Right ventricle myocardium superior (tissue), 1 donor: ENCODE measurements at places on chromosomes 1 and 21. TPM values are rescaled to one million over a fixed set of nuclear protein-coding genes. Genes with fewer than 3 reads are reported as not detected.

Gene CFHR4
- not detected for total RNA-seq

Gene RGS5
- 270 TPM for total RNA-seq

Gene TSPAN2
- total RNA-seq, result 12.2 TPM

Gene NLRP3
- 0.56 TPM for total RNA-seq

- DNase-seq, result no peak
Measured at GRCh38 chr1:19670787-19671186, 6.1 kb downstream of the HTR6 start.

DNA sequence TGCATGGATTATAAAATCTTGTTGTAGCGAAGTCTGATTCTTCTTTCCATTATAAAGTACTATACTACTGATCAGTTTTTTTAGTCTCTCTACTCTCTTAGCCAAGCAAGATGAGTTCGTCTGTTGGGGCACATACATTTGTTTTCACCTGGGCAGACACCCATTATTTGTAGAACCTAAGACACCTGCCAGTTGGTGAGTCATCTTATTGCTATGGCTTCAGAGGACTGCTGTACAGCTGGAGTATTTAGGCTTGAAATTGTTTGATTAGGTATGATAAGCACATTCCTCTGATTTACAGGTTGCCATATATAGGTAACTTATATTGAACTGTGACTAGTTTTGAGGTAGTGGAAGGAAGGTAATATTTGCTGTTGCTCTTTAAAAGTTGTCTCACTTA lies 17.2 kb downstream of the RBM15 start:
- DNase-seq, result no peak

DNA sequence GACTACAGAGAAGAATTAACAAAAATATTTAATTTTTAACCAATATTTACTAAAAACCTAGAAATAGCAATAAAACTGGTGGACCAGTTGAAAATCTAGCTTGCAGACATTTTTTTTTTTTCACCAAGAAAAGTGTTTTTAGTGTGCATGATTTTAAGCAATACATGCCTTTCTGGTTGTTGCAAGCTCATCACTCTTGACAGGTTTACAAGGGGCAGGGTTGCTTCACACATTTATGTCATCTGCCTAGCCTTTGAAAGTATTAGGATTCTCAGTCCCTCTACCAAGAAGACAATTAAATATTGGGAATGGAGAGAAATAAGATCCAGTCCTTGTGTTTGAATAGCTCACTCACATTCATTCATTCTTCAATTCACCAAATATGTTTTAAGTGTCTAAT lies 53.8 kb upstream of the LYPLAL1 start:
- no peak for DNase-seq

GRCh38 chr1:225508538-225509375 lies 80.9 kb upstream of the LBR start:
- no peak for DNase-seq

- no peak for DNase-seq
Measured at GRCh38 chr1:50109647-50110075, 941 bp downstream of the ELAVL4 start.

- no peak for DNase-seq
Measured at GRCh38 chr21:41831866-41832595, 47.1 kb downstream of the PRDM15 start.

- no peak for DNase-seq
Measured at GRCh38 chr1:31931593-31932225, 6.5 kb downstream of the PTP4A2 start.

DNA sequence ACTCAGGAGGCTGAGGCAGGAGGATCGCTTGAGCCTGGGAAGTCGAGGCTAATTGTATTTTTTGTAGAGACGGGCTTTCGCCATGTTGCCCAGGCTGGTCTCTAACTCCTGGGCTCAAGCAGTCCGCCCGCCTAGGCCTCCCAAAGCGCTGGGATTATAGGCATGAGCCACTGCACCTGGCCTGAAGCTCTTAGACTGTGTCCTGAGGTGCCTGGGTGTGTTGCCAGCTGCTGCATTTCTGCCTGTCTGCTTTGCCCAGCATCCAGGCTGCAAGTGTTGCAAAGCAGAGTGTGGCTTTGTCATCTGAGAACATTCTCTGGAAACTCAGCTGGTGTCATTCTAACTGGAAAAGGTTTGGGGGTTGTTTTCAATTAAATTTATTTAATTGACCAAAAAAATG lies 105.0 kb downstream of the HUNK start:
- DNase-seq, result no peak

- DNase-seq, result no peak
Measured at GRCh38 chr1:160401487-160401805, 1.1 kb downstream of the VANGL2 start.

GRCh38 chr1:204079608-204079999 lies 6.7 kb downstream of the SOX13 start:
- no peak for DNase-seq

DNA sequence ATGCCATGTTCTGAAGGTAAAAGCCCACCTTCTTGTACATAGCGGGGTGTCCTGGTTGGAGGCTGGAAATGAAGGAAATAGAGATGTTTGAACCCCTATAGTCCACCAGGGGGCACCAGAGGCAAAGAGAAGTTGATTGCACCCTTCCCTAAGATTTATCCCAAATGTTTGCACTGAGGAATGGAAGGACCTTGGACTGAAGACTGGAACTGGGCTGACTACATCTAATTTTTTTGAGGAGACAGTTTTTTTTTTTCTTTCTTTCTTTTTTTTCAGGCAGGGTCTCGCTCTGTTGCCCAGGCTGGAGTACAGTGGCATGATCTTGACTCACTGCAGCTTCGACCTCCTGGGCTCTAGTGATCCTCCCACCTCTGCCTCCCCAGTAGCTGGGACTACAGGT lies 55.3 kb upstream of the EIF4G3 start:
- no peak for DNase-seq

GRCh38 chr1:225511828-225512381 lies 84.1 kb upstream of the LBR start:
- no peak for DNase-seq

- peak; percentile 94 for DNase-seq
Measured at GRCh38 chr1:36088577-36089392, at the start of gene ADPRS. ADPRS (plus strand) TSS chr1:36088892; CDS start chr1:36088905, 13 bp downstream.
